ENCODE measurements at places on chromosomes 2 and 18. TPM values are rescaled to one million over a fixed set of nuclear protein-coding genes. Genes with fewer than 3 reads are reported as not detected.

- H3K27me3 ChIP-seq, result peaks cover 2% of the 10 kb centered on the region
- H3K4me3 ChIP-seq, result no peak overlapping the region
- H3K27ac ChIP-seq, result no peak overlapping the region
- no peak for DNase-seq
- H3K36me3 ChIP-seq, result no peaks in the 10 kb centered on the region
- no peaks in the 10 kb centered on the region for H3K4me1 ChIP-seq
These were observed 133.7 kb downstream of the FBXO15 start for GRCh38 chr18:74013955-74014354.

DNA sequence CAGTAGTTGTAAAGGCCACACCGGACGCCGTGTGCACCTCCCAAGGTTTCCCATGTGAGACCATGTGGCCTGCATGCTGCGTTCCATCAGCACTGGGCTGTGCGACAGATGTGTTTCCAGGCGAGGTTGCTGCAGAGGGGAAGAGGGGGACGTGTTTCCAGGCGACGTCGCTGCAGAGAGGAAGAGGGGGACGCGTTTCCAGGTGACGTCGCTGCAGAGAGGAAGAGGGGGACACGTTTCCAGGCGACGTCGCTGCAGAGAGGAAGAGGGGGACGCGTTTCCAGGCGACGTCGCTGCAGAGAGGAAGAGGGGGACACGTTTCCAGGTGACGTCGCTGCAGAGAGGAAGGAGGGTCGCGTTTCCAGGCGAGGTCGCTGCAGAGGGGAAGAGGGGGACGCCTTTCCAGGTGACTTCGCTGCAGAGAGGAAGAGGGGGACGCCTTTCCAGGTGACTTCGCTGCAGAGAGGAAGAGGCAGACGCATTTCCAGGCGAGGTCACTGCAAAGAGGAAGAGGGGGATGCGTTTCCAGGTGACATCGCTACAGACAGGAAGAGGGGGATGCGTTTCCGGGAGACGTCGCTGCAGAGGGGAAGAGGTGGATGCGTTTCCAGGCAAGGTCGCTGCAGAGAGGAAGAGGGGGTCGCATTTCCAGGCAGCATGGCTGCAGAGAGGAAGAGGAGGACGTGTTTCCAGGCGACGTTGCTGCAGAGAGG is 24.5 kb downstream of the NFATC1 start:
- peaks cover 4% of the 10 kb centered on the region for H3K36me3 ChIP-seq
- no peak overlapping the region for H3K4me3 ChIP-seq
- no peak overlapping the region for H3K27ac ChIP-seq
- no peak for DNase-seq

DNA sequence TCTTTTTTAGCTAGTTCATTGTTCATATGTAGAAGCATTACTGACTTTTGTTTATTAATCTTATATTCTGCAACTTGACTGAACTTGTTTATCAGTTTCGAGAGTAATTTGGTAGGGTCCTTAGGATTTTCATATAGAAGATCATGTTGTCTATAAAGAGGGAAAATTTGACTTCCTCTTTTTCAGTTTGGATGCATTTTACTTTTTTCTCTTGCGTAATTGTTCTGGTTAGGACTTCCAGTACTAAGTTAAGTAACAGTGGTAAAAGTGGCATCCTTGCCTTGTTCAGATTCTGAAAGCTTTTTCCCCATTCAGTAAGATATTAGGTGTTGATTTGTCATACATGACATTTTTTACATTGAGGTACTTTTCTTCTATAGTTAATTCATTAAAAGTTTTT is 726.0 kb downstream of the KCNJ3 start:
- H3K36me3 ChIP-seq, result no peaks in the 10 kb centered on the region
- DNase-seq, result no peak
- H3K4me3 ChIP-seq, result no peak overlapping the region
- H3K4me1 ChIP-seq, result no peaks in the 10 kb centered on the region

- H3K27ac ChIP-seq, result no peak overlapping the region
- no peaks in the 10 kb centered on the region for H3K4me1 ChIP-seq
- peaks cover 22% of the 10 kb centered on the region for H3K27me3 ChIP-seq
- no peak for DNase-seq
- no peaks in the 10 kb centered on the region for H3K36me3 ChIP-seq
These were observed 16.2 kb upstream of the BCL11A start for GRCh38 chr2:60569680-60570111.

DNA sequence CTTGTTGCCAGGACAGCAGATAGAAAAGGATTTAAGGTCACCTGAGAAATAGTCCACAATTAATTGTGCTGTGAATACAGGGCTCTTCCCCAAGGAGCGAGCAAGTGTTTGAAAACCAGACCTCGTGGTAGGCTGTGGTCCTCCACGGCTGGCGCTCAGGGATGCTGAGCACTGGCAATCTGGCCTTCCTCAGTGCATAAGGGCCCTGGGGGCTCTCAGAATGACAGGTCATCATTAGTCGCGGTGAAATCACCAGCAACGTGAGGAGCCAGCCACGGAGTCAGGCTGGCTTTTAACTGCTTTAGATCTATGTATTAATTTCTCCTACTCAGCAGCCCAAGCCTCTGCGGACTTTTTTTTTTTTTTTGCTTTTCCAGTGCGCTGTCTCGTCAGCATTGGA is 148.5 kb downstream of the FHOD3 start:
- peaks cover 4% of the 10 kb centered on the region for H3K27me3 ChIP-seq
- no peak overlapping the region for H3K27ac ChIP-seq
- no peak overlapping the region for H3K4me3 ChIP-seq
- no peak for DNase-seq
- no peaks in the 10 kb centered on the region for H3K4me1 ChIP-seq
- no peaks in the 10 kb centered on the region for H3K36me3 ChIP-seq

GRCh38 chr2:9660154-9660553 is 29.4 kb upstream of the YWHAQ start:
- peaks cover 40% of the 10 kb centered on the region for H3K4me1 ChIP-seq
- H3K27ac ChIP-seq, result no peak overlapping the region
- no peaks in the 10 kb centered on the region for H3K36me3 ChIP-seq
- no peak overlapping the region for H3K4me3 ChIP-seq

GRCh38 chr18:35653392-35654135 is 72.0 kb downstream of the GALNT1 start:
- H3K27me3 ChIP-seq, result no peaks in the 10 kb centered on the region
- no peaks in the 10 kb centered on the region for H3K36me3 ChIP-seq
- DNase-seq, result no peak
- no peak overlapping the region for H3K4me3 ChIP-seq

GRCh38 chr2:241053576-241054251 is 48.4 kb downstream of the MTERF4 start:
- DNase-seq, result no peak
- peak overlapping the region; percentile 40 for H3K27ac ChIP-seq
- no peaks in the 10 kb centered on the region for H3K27me3 ChIP-seq
- H3K4me3 ChIP-seq, result no peak overlapping the region
- H3K36me3 ChIP-seq, result no peaks in the 10 kb centered on the region

- no peak for DNase-seq
- no peaks in the 10 kb centered on the region for H3K27me3 ChIP-seq
- no peak overlapping the region for H3K4me3 ChIP-seq
- no peak overlapping the region for H3K27ac ChIP-seq
- no peaks in the 10 kb centered on the region for H3K36me3 ChIP-seq
These were observed 514.9 kb downstream of the PTPRM start for GRCh38 chr18:8081872-8082553.

DNA sequence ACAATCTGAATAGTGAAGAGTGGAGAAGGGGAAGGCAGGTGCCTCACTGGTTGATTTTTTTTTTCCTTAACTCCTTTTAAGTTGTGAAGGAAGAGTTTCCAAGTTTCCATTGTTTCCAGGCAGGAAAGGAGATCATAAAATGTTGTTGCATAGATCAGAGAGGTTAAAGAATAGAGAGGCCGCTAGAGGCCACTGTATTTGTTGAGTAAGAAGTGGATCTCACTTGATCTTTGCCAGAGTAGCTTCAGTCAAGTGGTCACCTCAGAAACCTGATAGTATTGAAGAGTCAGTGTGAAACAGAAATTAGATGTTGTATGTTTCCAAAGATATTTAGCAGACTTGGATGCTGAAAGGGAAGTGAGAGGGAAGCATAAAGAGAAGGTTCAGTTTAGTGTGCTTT is 17.6 kb downstream of the CTNNA2 start:
- no peaks in the 10 kb centered on the region for H3K4me1 ChIP-seq
- H3K27me3 ChIP-seq, result no peaks in the 10 kb centered on the region
- no peaks in the 10 kb centered on the region for H3K36me3 ChIP-seq
- DNase-seq, result no peak
- no peak overlapping the region for H3K4me3 ChIP-seq

- DNase-seq, result no peak
- H3K4me1 ChIP-seq, result peaks cover 57% of the 10 kb centered on the region
- peaks cover 14% of the 10 kb centered on the region for H3K27me3 ChIP-seq
- no peak overlapping the region for H3K4me3 ChIP-seq
These were observed 33.9 kb downstream of the ACKR3 start for GRCh38 chr2:236603361-236604015.

- H3K27ac ChIP-seq, result no peak overlapping the region
- peaks cover 3% of the 10 kb centered on the region for H3K27me3 ChIP-seq
- H3K4me1 ChIP-seq, result peaks cover 7% of the 10 kb centered on the region
- no peak for DNase-seq
- no peak overlapping the region for H3K4me3 ChIP-seq
These were observed 233.0 kb downstream of the NEDD4L start for GRCh38 chr18:58276789-58277739.

DNA sequence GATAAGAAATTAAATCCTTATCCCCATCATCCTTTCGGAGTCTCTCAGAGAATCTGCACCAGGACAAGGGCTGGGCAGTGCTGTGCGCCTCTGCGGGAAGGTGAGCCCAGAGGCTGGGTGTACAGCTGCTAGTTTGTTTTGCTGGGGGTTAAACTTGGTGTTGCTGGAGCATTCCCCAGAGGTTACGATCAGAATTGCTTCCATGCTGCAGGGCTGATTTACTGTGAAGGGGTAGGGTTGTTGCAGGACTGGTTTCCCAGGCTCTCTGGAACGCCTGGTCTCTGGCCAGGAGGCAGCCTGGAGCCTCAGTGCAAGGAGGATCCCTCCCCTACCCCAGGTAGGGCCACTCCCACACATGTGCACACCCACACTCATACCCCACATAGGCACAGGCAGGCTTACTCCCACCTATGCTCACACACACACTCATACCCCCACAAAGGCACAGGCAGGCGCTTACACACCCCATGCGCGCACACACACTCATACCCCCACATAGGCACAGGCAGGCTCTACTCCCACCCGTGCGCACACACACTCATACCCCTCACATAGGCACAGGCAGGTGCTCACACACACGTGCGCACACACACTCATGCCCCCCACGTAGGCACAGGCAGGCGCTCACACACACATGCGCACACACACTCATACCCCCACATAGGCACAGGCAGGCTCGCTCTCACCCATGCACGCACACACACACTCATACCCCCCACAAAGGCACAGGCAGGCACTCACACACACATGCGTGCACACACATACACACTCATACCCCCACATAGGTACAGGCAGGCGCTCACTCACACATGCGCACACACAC is 11.3 kb downstream of the CNNM4 start:
- H3K4me3 ChIP-seq, result no peak overlapping the region
- H3K27me3 ChIP-seq, result peaks cover 6% of the 10 kb centered on the region
- peaks cover 34% of the 10 kb centered on the region for H3K4me1 ChIP-seq
- H3K27ac ChIP-seq, result no peak overlapping the region

DNA sequence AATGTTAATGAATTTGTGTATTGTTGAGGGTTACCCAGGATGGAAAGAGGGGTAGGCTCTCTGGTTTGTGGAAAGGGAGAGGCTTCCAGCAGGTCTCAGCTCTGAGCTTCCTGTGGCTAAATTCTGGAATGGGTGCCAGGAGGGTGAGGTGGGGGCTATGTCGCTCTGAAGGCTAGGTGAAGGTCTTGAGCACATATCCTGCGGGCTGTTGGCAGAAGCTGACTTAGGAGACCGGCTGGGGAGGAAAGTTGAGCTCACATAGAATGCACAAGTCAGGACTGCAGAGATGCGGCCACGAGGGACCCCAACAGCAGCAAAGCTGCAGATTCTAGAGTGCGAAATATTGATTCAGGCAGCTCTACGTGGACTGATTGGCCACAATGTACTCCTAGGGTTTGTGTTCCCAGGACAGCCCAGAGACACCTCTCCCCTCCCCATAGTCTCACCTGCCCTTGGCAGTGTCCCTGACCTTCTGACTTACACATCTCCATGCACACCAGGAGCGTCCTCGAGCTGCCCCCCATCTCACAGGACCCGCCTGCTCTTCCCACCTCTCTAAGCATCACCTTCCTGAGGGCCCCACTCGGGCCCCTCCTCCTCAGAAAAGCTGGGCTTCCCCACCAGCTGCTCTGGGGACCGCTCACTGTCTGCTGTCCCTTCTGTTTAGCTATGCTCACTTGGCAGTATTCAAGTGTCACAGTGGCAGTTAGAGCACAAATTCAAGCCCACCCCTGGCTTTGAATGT is 72.6 kb downstream of the ALK start:
- DNase-seq, result no peak
- peaks cover 19% of the 10 kb centered on the region for H3K27me3 ChIP-seq
- H3K27ac ChIP-seq, result no peak overlapping the region
- H3K36me3 ChIP-seq, result no peaks in the 10 kb centered on the region

GRCh38 chr2:96233436-96233835 is 24.8 kb upstream of the STARD7 start:
- peaks cover 3% of the 10 kb centered on the region for H3K27me3 ChIP-seq
- H3K36me3 ChIP-seq, result no peaks in the 10 kb centered on the region
- H3K27ac ChIP-seq, result no peak overlapping the region
- no peaks in the 10 kb centered on the region for H3K4me1 ChIP-seq
- DNase-seq, result no peak

DNA sequence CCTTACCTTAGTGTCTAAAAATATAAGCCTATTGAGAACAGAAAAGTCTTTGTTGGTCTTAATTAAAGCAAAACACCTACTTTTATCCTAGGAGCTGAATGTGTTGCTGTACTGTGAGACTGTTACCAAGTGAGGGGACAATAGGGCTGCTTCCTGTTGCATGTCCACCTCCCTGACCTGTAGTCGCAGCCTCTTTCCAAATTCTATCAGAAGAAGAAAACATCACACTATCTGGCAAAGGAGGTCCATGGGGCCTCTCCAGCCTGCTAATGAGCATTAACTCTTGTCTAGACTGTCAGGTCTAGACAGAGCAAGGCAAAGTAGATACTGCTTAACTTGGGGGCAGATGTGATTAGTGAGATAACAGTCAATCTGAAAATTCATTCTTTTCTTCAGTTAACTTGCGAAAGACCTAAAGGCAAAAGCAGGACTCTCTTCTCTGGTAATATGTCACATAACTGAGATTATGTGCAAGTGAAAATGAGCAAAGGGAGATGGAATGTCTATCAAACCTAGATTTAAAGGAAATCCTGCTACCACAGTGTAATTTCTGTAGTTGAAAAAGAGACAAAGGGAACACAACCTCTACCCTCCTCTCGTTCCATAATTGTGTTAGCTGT is 66.9 kb downstream of the CDH20 start:
- no peak overlapping the region for H3K27ac ChIP-seq
- H3K36me3 ChIP-seq, result no peaks in the 10 kb centered on the region
- no peak for DNase-seq
- H3K4me3 ChIP-seq, result no peak overlapping the region

DNA sequence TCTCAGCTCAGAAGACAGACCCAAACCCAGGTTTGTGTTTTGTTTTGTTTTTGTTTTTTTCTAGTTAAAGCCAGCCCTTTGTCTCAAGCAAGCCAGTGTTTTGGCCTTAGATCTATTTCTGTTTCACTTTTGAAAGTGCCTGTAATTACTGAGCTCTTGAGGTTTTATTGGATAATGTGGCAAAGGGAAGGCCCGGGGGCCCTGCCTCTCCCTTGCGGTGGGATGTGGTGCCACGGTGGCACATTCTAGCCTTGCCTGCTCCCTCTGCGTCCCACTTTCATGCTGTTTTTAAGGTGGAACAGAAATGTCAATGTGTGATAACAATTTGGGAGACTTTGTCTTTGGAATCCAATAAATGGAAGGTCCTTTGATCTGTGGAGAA is 2.5 kb downstream of the HPCAL1 start:
- H3K4me3 ChIP-seq, result peak overlapping the region; percentile 96
- peak; percentile 74 for DNase-seq
- H3K27ac ChIP-seq, result peak overlapping the region; percentile 80
- peaks cover 3% of the 10 kb centered on the region for H3K27me3 ChIP-seq
- H3K36me3 ChIP-seq, result no peaks in the 10 kb centered on the region

The MARCO gene
- 0.53 TPM for polyA plus RNA-seq

The LNPK gene
- 18.0 TPM for polyA plus RNA-seq

The PIK3C3 gene
- polyA plus RNA-seq, result 28.1 TPM
